ENCODE measurements at places on chromosomes 12 and 14. TPM values are rescaled to one million over a fixed set of nuclear protein-coding genes. Genes with fewer than 3 reads are reported as not detected.

- DNase-seq, result no peak
Observed at GRCh38 chr12:9760699-9761418, at the start of gene CD69. TSS of gene CD69 (minus strand) at chr12:9760901. CDS start at chr12:9760820, 81 bp downstream.

DACT1 gene
- 6.8 TPM for polyA plus RNA-seq

- DNase-seq, result no peak
Observed at GRCh38 chr12:131759176-131759575, 48.3 kb downstream of the SFSWAP start.

- no peak for DNase-seq
Observed at GRCh38 chr12:19423166-19423930, 15.9 kb upstream of the AEBP2 start.

TMEM116 gene
- 11.7 TPM for polyA plus RNA-seq

GRCh38 chr14:61813096-61813606 lies 50.9 kb downstream of the SNAPC1 start:
- DNase-seq, result peak; percentile 20

DNA sequence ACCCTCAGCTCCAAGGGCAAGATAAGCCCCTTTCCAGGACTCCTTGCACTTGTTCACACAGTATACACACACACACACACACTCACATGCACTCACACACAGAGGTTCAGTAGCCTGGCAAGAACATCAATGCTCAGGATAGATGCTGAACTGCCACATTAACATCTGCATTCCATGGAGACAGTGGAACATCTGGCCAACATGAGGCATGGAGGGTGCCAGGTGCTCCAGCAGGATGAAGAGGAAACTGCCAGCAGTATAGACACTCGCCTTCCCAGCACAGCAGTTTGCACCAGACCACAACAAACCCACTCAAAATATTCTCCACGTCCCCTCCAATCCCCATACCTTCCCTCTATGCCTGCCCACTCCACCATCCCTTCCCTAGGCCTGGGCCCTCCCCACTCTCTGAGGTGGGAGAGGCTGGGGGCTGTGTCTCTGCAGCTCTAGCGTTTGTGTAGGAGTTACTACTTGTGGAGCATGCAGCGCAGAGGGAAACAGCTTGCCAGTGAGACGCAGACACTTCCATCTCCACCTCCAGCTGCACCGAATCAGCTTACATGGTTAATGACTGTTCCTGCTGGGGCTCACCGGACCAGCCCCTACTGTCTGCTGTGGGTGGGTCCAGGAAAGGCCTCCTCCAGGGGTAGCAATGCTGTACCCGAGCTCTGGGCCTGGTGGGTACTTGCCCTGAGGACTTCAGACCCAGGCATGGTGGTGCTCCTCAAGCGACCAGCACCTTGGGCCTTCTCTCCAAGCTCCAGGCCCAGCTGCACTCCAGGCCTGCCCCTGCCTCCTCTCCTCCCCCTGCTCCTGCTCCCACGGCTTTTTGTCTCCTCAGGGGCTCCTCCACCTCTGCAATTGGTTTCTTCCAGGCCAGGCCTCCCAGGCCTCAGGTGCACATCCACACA lies 18.6 kb upstream of the PLEKHG3 start:
- DNase-seq, result no peak

SMIM41 gene
- not detected for polyA plus RNA-seq

- DNase-seq, result peak; percentile 72
Observed at GRCh38 chr12:123270214-123271000, 1.2 kb downstream of the CDK2AP1 start.

- DNase-seq, result peak; percentile 75
Observed at GRCh38 chr12:19186722-19187661, 57.5 kb downstream of the PLEKHA5 start.

DNA sequence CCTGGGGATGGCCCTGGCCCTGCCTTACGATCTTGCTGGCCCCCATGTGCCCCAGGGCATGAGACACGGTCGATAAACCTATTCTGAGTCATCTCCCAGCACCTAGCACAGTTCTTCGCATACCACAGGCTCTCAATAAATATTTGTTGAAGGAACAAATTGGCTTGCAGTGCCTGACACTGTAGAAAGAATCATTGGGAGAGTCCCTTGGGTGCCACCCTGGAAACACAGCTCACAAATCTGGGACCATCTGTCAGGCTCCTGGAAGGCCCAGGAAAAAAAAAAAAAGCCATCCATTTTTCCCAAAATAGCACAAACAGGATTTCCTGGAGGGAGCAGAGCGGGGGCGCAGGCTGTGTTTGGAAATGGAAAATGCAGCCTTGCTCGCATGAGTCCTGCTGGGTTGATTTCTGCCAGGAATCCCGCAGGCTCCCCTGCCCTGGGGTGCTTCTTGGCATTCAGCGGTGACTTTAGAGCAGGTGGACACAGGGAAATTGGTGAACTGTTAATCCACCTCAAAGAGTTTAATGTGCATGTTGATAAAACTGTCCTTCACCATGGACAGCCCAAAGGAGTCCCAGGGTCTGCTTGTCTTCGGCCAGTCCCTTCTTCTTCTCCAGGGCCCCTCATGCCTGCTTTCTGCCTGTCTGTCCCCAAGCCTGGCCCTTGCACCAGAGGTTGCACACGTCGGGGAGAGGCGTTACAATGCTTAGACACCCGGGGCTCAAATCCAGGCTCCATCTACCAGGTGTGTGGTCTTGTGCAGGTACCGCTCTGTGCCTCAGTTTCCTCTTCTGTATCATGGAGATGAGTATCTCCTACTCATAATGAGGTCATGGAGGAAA lies 106.1 kb upstream of the RFLNA start:
- DNase-seq, result no peak

GRCh38 chr12:105841840-105842239 lies 296.9 kb downstream of the NUAK1 start:
- no peak for DNase-seq

DNA sequence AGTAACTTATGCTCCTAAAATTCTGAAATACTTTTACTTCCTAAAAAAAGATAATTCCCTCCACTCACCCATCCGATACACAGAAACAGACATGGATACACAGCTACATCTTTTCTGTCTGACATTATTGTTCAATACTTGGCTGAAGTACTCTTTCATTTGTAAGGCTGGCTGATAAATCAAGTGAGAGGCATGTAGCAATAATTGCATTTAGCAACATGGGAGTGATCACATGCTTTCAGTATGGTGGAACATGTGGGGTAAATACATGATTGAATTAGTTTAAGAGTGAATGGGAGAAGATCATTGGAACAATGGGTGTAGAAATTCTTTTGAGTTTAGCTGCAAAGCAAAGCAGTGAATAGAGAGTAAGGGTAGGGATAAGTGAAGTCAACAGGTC lies 25.6 kb downstream of the PTPRQ start:
- peak; percentile 23 for DNase-seq

TBPL2 gene
- not detected for polyA plus RNA-seq

MAPK1IP1L gene
- 92.5 TPM for polyA plus RNA-seq

KRT73 gene
- not detected for polyA plus RNA-seq

DNA sequence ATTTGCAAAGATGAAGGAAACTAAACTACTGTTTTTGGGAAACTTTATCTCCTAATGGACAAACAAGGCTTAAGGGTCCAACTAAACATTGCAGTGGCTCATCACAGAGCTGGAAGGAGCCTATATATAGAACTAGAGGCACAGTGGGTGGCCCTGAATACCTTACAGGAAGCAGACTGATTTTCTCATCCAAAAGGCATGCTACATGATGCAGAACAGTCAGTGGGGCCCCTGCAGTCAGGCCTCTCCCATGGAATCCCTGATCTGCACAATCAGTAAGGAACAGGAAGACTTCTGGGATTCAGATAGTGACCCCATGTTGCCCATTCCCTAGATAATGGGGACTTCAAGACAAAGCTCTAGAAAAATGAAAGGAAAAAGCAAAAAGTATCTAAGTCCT lies 1.9 kb upstream of the LLPH start:
- DNase-seq, result peak; percentile 89

DNA sequence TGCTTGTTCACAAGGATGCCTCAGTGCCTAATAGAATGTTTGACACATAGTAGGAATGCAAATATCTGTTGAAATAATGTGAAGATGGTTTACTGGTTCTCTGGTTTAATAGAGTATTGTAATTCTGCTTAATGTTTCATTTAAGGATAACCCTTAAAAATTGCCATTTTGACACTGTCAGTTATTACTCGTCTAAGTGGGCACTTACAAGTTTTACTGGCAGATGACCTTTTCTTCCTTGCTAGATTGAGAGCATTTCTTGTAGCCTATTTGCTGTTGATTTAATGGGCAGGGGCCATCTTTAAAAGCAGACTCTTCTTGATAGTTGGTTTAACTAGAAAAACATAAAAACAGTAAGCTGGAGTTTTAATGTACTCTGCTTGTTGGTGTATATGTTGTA lies 1.9 kb downstream of the TMEM263 start:
- DNase-seq, result no peak

SLC7A7 gene
- 1.7 TPM for polyA plus RNA-seq
